Type B pancreatic cell (in vitro differentiated cells): ENCODE measurements at places on chromosomes 1 and 21. TPM values are rescaled to one million over a fixed set of nuclear protein-coding genes. Genes with fewer than 3 reads are reported as not detected.

Gene CBS
- 44.1 and 68.6 TPM in 2 replicates for total RNA-seq

Gene C1orf94
- not detected in 2 replicates for total RNA-seq

Gene CBR1
- total RNA-seq, result 20.1 and 32.8 TPM in 2 replicates

Gene HSF2BP
- 1.1 and 1.3 TPM in 2 replicates for total RNA-seq

Gene KCNE1
- total RNA-seq, result 0.14 and 0.51 TPM in 2 replicates

Gene CASP9
- 13.1 and 13.5 TPM in 2 replicates for total RNA-seq

Gene OR14K1
- total RNA-seq, result not detected in 2 replicates

Gene SELP
- total RNA-seq, result 0.31 TPM in 1 of 2 replicates, not detected in the other

Gene OR4F16
- total RNA-seq, result not detected in 2 replicates

Gene SLC30A10
- 2.2 and 3.1 TPM in 2 replicates for total RNA-seq

Gene HSPG2
- total RNA-seq, result 124 and 130 TPM in 2 replicates

Gene GJB3
- 6.5 and 19.5 TPM in 2 replicates for total RNA-seq

Gene ADGRL4
- 0.56 TPM in 1 of 2 replicates, not detected in the other for total RNA-seq

Gene FDPS
- total RNA-seq, result 183 and 187 TPM in 2 replicates

Gene SLC9C2
- total RNA-seq, result 0.60 TPM in 1 of 2 replicates, not detected in the other

Gene SERBP1
- total RNA-seq, result 252 and 277 TPM in 2 replicates

Gene TACSTD2
- 21.2 and 39.7 TPM in 2 replicates for total RNA-seq

Gene ECM1
- total RNA-seq, result 31.5 and 33.8 TPM in 2 replicates

Gene CCDC27
- total RNA-seq, result not detected in 2 replicates

Gene CELA2A
- total RNA-seq, result 0.67 and 3.5 TPM in 2 replicates

Gene USP21
- total RNA-seq, result 31.6 and 45.7 TPM in 2 replicates

Gene CD244
- total RNA-seq, result 0.50 and 0.56 TPM in 2 replicates

Gene SETD4
- 16.7 and 26.4 TPM in 2 replicates for total RNA-seq

Gene LRRC71
- total RNA-seq, result 0.58 TPM in 1 of 2 replicates, not detected in the other

Gene DCDC2B
- total RNA-seq, result not detected in 2 replicates

Gene NPHS2
- 0.31 TPM in 1 of 2 replicates, not detected in the other for total RNA-seq

Gene ADAMTS4
- 0.10 and 2.5 TPM in 2 replicates for total RNA-seq

Gene OR2T4
- not detected in 2 replicates for total RNA-seq

Gene KRTAP19-3
- total RNA-seq, result not detected in 2 replicates

Gene TEKT2
- 2.1 and 9.6 TPM in 2 replicates for total RNA-seq

Gene ZMYND12
- 1.5 and 1.8 TPM in 2 replicates for total RNA-seq

Gene MYBPH
- total RNA-seq, result 1.6 TPM in 1 of 2 replicates, not detected in the other

Gene SMIM34
- total RNA-seq, result not detected in 2 replicates

Gene FOXO6
- total RNA-seq, result 9.9 and 21.1 TPM in 2 replicates

Gene PRELP
- 0.07 and 1.1 TPM in 2 replicates for total RNA-seq

Gene TSPAN2
- 29.6 and 32.4 TPM in 2 replicates for total RNA-seq
